ENCODE measurements at places on chromosomes 12 and 14.

- DNase-seq = peak; percentile 37
Measured at GRCh38 chr12:69497308-69498026, 27.3 kb downstream of the FRS2 start.

- DNase-seq = no peak
Measured at GRCh38 chr14:75258079-75258802, 20.4 kb upstream of the FOS start.

- DNase-seq = peak; percentile 44
Measured at GRCh38 chr14:105281371-105282097, 19.3 kb downstream of the BRF1 start.

- peak; percentile 10 for DNase-seq
Measured at GRCh38 chr12:27709932-27710591, 570 bp upstream of the MRPS35 start.

DNA sequence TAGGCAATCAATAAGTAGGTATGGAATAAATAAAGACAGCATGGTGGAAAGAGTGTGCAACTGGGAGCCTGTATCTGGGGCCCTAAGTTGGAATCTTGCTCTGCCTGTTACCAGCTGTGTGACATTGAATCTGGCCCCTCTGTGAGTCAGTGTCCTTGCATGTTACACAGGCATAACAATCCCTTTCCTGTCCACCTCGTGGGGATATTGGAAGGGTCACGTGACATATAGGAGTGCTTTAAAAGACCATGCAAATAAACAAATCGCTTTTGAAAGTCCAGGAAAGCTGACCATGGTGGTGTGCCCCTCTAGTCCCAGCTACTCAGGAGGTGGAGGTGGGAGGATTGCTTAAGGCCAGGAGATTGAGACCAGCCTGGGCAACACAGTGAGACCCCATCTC lies 51.1 kb upstream of the VRK1 start:
- no peak for DNase-seq

- no peak for DNase-seq
Measured at GRCh38 chr12:112941528-112942335, 3.5 kb downstream of the OAS3 start.

- no peak for DNase-seq
Measured at GRCh38 chr14:49733836-49734235, 34.1 kb upstream of the KLHDC2 start.

GRCh38 chr14:77458249-77458950 lies 507 bp downstream of the AHSA1 start:
- peak; percentile 17 for DNase-seq

DNA sequence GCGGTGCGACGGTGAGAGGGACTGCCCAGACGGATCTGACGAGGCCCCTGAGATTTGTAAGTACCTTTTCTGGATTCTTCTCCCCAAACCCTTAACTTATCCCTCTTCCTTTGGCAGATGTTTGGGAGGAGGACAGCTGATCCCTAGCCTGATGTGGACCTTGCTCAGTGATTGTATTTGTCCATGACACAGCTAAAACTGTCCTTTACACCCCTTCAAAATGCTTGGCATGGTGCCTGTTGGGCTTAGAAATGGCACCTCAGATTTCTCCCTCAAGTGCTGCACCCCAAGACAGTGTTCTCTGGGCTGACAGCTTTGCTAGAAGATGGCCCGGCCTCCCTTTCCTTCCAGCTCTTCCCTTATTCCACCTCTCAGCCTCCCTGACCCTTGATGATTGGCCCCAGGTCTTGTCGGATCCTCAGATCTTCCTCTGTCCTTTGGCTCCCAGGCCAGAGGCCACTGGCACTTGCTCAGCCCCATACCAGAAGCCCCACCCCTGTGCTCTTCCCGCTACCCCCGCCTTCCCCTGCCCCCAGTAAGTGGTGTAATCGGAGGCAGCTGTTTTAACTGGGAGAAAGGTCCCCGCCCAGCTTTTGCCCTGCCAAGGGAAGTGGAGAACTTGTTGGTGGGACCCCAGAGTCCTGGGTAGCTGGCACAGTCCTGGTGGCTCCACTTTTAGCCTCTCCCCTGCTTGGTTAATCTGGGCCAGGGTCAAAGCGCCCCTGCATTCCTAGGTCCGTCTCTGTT lies 8.7 kb downstream of the LRP1-AS start:
- no peak for DNase-seq

- DNase-seq = no peak
Measured at GRCh38 chr12:93091886-93092648, 163.0 kb upstream of the EEA1 start.

- DNase-seq = no peak
Measured at GRCh38 chr12:45907955-45908354, 82.4 kb downstream of the SCAF11 start.

- DNase-seq = no peak
Measured at GRCh38 chr14:72692696-72693095, 201.2 kb downstream of the DPF3 start.

DNA sequence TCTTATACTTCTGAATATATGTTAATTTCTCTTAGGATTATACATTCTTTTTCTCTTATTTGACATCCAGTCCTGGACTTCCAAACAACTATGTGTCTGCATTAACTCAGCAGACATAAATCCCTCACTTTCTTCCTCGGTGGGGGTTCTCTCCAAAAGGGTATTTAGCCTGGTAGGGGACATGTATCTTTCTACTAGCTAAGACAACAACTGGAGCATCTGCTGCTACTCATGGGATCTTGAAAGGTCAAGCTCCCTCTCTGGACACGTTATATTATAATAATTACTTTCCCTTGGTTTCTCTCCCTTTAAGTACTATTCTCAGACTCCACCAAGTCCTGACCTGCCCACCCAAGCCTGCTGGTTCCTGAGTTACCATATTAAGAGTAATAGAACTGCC lies 983.7 kb upstream of the FLRT2 start:
- no peak for DNase-seq

DNA sequence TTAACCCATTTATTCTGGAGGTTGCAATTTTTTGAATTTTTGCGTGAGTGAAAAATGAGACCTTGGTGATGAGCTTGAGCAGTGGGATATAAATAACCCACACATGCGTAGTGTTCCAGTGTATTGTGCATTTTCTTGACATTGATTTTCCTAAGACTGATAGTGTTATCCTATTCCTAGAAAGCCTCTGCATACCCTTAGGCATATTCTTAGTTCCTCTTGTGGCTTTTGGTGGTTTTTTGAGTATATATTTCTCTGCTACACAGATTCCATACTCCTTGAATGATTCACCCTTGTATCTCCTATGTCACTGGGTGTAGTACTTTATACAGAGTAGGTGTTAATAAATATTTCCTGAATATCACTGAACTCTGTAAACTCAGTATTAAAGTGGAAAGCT lies 363.4 kb upstream of the PDE3A start:
- no peak for DNase-seq

DNA sequence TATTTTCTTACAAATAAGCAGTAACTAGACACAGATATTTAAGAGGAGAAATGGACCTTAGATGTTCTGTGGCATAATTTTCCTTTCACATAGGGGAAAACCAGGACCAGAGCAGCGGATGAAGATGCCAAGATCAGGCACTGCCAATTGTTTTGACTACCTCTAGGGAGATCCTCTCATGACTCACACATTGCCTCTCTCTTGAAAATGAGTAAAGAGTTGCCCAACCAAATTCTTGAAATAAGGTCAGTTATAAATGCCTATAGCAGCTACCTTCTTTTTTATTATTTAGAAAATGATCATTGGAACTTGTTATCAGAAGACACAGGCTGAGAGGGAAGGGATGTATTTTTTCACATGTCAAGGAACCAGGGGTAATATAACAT lies 263.4 kb upstream of the PLEKHG7 start:
- DNase-seq = no peak

- DNase-seq = no peak
Measured at GRCh38 chr12:115260762-115261675, 577.0 kb upstream of the TBX3 start.

DNA sequence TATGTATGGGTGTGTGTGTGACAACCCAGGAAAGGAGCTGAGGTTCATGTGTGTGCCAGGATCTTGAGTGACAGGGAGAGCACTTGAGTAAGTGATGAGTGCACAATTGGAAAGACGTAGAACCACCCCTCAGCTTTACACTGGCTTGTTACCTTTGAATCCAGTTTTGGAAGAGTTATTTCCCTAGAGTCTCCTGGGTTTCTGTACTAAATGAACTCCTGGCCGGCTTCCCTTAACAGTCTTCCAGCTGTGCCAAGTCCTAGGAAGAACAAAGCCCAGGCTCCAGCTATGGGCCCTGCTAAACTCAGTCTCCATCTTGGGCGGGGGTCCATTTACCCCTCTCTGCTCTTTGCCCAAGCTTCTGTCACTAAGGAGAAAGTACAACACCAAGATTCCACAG lies 19.7 kb upstream of the NR1H4 start:
- DNase-seq = no peak

DNA sequence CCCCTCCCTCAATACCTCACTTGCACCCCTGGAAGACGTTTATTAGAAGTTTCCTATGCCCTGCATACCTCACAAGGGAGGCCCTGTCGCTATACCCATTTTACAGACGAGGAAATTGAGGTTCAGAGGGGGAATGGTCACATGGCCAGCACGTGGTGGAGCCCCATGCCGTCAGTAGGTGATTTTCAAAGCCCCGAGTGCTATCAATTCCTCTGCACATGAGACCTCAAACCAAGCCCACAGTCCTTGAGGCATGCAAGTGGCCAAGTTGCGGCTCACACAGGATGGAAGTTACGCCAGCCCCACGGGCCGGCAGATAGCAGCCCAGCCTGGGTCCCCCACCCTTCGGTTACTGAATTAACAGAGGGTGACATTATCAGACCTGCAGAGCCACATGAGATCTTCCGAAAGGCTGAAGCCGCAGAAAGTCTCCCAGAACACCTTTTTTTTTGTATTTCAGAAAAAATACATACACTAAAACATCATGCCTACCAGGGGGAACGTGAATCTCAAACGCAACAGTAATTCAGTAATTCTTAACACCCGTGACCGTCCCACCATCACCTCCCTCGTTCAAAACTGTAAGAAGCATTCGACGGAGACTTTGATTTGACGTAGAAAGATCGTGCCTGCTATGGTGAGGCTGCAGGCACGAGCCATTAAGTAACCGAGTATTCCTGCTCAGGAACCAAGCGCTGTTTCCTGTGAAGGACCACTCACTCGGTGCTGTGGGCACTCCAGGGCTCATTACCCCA lies 129.0 kb downstream of the RFLNA start:
- DNase-seq = no peak

DNA sequence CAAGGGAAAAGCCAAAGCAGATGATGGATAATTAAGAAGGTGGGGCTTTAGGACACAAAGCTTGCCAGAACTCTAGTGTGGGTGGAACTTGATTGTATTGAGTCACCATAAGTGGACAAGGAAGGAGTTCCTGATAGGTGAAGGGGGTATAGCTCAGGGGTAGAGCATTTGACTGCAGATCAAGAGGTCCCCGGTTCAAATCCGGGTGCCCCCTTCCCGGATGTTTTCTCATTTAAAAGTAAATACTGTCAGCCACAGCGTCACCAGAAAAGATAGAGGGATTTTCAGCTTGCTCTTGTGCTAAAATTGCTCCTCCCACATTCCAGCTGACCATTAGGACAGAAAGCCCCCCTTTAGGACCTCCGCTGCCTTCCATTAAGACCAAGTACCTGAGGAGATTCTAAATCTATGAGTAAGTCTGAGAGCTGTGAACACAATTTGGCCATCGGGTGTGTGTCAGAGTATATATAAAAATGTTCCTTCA lies 36.6 kb downstream of the DCAF4 start:
- DNase-seq = no peak

- DNase-seq = peak; percentile 3
Measured at GRCh38 chr14:57884175-57884574, 18.3 kb upstream of the SLC35F4 start.

DNA sequence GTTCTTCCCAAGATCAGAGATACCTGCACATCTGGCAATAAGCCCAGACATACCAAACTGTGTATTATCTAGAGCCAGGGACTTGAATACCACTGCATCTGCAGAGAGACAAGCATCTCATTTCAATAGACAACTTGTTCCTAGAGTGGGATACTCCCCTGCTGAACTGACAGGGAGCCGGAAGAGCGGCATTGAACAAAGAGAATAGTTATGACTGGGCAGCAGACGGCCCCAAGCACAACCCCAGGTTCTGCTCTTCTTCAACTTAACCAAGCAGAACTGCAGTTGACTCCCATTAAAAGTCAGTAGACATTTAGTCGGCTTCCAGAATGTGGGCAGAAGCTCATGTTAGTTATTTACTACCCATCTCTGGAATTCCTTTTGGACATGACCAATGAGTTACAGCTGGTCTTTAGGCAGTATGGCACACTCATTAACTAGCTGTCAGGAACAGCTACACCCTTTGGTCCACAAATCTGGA lies 112.9 kb downstream of the HMGA2 start:
- no peak for DNase-seq

Data from Jurkat, Clone E6-1 (cell line).